ENCODE measurements at places on chromosomes 3 and 15.

GRCh38 chr3:151082880-151083838, 2.3 kb upstream of the MED12L start:
- DNase-seq = no peak

GRCh38 chr15:90221246-90221900, 12.4 kb downstream of the CIB1 start:
- DNase-seq = peak; percentile 90

DNA sequence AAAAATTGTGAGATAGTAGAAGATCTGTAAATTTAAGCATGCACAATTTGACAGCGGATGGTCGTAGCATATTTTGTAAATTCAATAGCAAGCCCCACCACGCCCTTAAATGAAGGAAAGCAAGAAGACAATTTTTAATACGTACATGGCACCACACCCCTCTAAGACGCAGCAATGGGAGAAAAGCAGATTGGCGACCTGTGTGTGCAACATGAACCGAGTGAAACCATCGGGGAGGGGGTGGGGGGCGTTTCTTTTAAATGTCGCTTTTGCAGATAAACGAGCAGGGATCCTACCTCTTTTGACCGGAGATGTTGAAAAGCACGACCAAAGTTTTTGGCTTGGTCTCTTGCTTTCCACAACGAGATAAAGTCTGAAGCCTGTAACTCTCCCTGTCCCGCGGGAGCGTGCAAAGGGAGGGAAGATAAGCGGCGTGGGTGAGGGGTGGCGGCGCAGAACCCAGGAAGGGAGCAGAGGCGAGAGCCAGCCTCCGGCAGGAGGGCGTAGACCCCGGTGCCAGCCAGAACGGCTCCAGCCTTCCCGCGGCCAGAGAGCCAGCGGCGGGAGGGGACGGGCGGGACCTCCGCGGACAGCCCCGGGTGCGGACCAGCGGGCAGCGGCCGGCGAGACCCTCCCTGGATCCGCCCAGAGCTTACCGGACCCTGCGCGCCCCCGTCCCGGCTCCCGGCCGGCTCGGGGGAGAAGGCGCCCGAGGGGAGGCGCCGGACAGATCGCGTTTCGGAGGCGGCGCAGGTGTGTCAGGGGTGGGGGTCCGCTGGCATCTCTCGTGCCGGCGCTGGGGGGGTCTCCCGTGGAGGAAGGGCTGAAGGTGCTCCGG, at the start of gene CHL1:
Gene CHL1 (plus strand): TSS at position 453 of the 838 bp plus-strand sequence. CDS start 123,014 bp downstream, outside the sequence.
- no peak for DNase-seq

DNA sequence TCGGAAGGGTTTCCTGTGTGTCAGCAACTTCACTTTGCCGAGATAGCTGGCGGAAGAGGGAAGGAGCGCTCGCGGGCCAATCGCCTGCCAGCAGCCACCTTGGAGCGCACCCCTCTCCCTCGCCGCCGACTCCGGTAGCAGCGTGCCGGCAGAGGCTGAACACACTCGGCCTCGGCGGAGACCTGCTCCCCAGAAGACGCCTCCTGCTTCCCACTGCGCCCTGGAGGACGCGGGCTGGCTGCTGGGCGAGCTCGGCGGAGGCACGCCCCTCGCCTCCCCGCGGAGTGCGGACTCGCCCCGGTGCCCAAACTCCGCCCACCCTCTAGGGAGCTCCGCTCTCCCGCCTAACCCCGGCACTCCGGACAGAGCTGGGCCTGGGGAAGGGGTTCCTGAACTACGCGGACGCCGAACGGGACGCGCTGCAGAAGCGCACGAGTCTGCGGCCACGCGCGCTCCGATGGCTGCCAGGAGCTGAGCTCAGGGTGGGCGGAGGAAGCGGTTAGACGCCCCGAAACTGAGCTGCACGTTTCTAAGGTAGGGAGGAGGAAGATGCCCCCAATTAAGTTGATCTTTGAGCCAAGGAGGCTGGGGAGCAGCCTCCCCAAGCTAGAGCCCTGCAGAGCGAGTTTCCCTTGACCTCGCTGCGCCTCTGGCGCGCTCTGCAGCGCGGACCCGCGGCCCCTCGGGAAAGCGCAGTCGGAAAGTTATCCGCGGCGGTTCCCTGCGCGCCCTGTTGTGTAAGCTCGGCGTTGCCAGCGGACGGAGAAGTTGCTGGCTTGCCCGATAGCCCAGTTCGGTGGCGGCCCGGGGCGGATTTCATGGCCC, at the start of gene P2RY1:
Gene P2RY1 (plus strand): TSS at position 356 of the 825 bp plus-strand sequence. CDS start 652 bp downstream, outside the sequence.
- DNase-seq = peak; percentile 34

GRCh38 chr3:140523600-140523999, 154.3 kb upstream of the TRIM42 start:
- no peak for DNase-seq

- peak; percentile 71 for DNase-seq
Observed at GRCh38 chr3:30428251-30428650, 178.2 kb upstream of the TGFBR2 start.

GRCh38 chr15:81161851-81162250, 27.8 kb downstream of the CFAP161 start:
- DNase-seq = no peak

- no peak for DNase-seq
Observed at GRCh38 chr3:141629976-141630375, 108.1 kb upstream of the RNF7 start.

- no peak for DNase-seq
Observed at GRCh38 chr15:88187195-88187594, 69.3 kb downstream of the NTRK3 start.

- no peak for DNase-seq
Observed at GRCh38 chr3:67031986-67032385, 33.9 kb downstream of the KBTBD8 start.

DNA sequence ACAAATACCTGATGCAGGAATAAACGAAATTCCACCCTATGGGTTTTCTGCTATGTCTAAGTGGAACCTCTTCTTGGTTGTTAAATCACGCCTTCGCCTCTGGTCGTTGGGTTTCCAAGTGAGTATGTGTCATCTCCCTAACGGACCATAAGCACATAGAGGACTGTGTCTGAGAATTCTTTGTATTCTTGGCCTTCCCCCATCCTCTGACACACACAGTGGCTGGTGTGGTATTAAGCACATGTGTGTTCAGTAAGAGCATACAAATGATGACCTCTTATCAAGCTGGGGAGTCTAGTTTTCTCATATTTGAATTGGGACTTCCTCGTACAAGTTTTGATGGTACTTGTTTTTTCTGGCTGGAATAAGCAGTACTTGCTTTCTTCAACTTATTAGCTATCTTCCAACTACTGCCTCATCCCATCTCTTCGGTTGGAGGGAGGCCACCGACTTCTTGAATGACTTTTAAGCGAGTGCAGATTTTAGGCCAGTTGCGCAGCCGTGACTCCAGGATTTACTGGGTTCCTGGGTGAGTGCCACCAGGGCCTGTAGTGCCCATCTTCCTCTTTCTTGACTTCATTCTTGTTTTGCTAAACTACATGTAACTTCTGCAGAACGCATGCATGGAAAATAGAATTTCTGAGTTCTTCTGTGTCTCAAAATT, 240.2 kb downstream of the ADAMTS17 start:
- no peak for DNase-seq

DNA sequence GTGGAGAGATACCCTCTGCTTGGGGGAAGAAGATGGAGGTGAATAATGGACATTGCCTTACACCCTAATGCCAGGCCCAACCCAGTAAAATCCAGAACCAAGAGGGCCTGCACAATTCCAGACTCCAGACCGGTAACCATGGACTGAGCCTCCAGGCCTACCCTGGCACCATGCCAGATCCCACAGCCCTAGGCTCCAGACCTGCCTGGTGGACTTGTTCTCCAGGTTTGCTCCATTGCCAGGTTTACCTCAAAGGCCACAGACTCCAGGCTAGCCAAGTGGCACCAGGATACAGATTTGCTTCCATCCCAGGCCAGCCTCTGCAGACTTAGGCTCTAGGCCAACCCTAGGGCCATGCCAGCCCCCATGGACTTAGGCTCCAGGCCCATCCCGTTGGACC, 14.0 kb downstream of the PLCH1 start:
- no peak for DNase-seq

GRCh38 chr15:69660114-69660513, 207.5 kb downstream of the RPLP1 start:
- DNase-seq = no peak

GRCh38 chr3:4664412-4664811, 171.3 kb downstream of the ITPR1 start:
- no peak for DNase-seq

GRCh38 chr15:47296881-47297280, 420.4 kb upstream of the SEMA6D start:
- DNase-seq = no peak

GRCh38 chr3:55888282-55888885, 401.3 kb upstream of the WNT5A start:
- DNase-seq = no peak

All from AG10803 (cell line).